CD4-positive, alpha-beta T cell treated with Interleukin-1 beta for 1 hour (primary cell): ENCODE measurements at places on chromosomes 7 and 10.
A peak's percentile ranks its signal among the peaks of the same experiment; 100 is the strongest.

GRCh38 chr10:72114706-72115450 lies 26.5 kb upstream of the SPOCK2 start:
- DNase-seq, result no peak

- no peak for DNase-seq
Measured at GRCh38 chr10:77474939-77475338, 162.7 kb downstream of the KCNMA1 start.

DNA sequence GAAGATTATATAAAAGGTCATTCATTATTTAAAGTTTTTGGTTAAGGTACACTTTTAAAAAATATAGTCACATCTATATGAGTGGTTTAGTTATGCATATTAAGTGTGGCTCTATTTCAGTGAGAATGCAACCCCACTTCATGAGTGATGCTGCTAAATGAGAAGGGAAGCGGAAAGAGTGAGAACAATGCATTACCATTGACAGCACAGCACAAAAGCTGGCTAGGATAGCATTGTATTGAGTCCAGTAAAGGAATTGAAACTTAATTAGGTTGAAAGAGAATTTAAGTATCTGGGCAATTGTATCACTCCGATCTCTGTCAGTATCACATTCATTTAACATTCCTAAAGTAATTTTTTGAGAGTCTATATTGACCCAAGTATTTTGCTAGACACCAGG lies 13.2 kb downstream of the POM121L12 start:
- no peak for DNase-seq

DNA sequence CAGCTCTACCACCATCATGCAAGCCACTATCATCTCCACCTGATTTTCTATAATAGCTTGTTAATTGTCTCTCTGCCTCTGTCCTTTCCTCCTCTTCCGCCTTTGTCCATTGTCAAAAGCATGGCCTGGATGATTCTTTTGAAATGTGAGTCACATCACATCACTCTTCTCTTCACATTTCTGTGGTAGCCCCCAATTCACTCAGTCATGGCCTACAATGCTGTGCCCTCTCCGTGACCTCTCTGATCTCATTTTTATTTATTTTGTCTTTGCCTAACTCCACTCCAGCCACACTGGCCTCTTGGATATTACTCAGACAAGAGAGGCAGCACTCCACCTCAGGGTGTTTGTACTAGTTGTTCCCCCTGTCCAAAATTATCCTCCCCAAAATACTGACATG lies 4.9 kb upstream of the ABCB4 start:
- no peak for DNase-seq

DNA sequence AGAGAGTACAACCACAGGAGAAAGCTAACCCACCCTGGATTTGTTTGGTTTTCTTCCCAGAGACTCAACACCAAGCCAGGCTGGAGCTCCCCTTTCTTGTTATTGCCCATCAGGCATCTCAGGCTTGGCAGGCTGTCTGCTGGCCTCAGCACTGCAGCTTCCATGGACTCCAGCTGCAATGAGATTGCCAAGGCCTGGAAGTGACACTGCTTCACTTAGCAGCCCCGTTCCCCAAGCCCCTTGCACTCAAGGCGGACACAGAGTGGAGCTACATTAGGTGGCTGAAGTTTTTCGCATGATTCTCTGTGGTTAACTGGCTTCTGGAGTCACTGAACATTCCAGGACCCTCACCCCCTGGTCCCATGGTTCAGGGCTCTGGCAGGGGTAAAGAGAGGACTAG lies 163.1 kb upstream of the GDF10 start:
- DNase-seq, result no peak

DNA sequence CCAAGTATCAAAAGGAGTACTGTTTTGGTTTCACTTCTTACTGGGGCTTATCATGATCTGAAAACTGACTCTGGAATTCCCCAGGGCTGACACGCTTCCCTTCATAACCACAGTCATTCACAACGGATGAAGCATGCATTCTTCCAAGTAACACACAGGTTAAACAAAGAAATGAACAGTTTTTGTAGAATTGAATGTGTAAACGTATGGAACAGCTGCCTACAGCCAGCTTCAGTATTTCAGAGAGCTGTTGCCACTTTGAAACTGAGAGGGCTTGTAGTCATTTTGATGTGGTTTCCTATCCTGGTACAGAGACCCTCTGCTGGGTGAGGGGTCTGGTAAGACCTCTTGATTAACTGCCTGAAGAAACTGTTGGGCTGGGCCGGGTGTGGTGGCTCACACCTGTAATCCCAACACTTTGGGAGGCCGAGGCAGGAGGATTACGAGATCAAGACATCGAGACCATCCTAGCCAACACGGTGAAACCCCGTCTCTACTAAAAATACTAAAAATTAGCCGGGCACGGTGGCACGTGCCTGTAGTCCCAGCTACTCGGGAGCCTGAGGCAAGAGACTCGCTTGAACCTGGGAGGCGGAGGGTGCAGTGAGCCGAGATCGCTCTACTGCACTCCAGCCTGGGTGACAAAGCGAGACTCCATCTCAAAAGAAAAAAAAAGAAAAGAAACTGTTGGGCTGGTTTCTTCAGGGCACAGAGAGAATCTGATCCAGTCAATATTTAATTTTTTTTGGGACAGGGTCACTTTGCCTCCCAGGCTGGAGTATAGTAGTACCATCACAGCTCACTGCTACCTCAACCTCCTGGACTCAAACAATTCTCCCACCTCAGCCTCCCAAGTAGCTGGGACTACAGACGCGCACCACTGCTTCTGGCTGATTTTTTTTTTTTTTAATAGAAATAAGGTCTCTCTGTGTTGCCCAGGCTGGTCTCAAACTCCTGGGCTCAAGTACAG lies 4.7 kb downstream of the NFE2L3 start:
- DNase-seq, result peak; percentile 65

DNA sequence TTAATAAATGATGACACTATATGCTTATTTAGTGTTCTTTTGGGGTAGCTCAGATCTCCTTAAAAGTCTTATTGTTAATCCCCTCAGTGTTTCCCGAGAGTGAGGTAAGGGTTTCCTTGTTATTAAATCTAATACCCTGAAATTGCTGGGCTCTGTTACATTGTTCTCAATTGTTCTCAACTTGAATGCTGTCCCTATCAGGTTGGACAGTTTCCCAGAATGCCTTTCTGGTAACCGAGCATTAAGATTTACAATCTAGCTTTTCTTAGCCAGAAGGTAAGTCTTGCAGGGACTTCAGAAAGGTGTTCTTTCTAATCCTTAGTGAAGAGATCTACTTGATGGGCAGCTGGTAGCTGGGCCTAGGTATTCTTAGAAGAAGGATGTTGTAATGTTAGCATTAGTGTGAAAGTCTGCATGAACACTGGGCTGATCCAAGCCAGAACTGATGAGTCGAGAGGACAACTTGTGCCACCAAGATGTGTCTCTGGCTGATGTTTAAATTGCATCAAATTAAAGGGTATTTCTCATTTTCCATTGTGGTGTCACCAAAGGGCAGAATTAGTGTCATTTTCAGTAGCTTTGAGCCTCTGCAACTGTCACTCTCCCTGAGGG lies 89.9 kb downstream of the SND1 start:
- DNase-seq, result no peak

DNA sequence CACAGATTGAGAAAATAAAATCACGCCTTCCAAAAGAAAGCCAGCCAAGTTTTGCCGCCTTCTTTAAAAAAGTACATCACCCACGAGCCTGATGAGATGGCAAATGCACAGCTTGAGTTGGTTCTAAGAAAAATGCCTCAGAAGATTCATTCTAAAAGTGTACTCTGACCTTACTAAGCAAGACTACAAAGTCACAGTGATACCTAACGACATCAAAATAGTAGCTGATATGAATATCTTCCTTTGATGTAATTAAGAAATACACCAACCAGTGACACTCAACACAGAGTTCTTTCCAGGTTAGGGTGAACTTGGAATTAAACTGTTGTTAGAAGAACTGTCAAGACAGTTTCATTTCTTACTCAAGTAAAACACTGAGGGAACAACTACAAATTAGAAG lies 78.0 kb upstream of the AMPH start:
- DNase-seq, result no peak

DNA sequence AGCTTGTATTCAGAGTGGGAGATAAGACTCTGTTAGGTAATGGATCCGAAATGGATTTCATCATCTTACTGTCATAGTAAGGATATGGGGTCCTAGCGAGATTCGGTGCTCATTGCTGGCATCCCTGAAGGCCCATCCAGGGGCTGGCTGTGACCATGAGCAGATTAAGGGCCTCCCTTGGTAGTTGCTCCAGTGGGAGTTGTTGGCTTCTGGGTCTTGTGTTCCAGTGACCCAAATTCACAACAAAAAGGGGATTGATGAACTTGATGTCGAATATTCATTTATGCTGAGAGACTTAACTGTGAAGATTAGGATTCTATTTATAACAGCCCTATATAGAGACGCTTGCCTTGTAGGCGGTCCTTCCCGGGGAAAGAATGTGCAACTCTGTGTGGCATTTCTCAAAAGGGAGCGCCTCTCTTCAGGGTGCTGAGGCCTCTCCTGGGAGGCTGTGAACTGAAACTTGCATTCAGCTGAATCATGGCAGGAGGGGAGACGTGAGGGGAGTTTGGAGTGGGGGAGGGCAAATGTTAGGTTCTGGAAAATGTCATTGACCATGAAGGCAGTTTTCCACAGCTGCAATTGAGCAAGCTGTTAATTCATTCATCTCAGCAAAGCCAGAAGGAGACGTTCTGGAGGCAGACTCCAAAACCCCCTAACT lies 233.1 kb upstream of the FZD8 start:
- DNase-seq, result no peak

DNA sequence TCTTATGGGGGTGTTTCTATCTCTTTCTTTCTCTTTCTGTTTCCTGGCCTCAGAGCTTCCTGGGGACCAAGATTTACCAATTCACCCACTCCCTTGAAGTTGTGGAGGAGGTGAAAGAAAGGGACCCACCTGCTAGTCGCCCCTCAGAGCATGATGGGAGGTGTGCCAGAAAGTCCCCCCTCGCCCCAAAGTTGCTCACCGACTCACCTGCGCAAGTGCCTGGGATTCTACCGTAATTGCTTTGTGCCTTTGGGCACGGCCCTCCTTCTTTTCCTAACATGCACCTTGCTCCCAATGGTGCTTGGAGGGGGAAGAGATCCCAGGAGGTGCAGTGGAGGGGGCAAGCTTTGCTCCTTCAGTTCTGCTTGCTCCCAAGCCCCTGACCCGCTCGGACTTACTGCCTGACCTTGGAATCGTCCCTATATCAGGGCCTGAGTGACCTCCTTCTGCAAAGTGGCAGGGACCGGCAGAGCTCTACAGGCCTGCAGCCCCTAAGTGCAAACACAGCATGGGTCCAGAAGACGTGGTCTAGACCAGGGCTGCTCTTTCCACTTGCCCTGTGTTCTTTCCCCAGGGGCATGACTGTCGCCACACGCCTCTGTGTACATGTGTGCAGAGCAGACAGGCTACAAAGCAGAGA lies 12.2 kb downstream of the AQP1 start:
- DNase-seq, result no peak

DNA sequence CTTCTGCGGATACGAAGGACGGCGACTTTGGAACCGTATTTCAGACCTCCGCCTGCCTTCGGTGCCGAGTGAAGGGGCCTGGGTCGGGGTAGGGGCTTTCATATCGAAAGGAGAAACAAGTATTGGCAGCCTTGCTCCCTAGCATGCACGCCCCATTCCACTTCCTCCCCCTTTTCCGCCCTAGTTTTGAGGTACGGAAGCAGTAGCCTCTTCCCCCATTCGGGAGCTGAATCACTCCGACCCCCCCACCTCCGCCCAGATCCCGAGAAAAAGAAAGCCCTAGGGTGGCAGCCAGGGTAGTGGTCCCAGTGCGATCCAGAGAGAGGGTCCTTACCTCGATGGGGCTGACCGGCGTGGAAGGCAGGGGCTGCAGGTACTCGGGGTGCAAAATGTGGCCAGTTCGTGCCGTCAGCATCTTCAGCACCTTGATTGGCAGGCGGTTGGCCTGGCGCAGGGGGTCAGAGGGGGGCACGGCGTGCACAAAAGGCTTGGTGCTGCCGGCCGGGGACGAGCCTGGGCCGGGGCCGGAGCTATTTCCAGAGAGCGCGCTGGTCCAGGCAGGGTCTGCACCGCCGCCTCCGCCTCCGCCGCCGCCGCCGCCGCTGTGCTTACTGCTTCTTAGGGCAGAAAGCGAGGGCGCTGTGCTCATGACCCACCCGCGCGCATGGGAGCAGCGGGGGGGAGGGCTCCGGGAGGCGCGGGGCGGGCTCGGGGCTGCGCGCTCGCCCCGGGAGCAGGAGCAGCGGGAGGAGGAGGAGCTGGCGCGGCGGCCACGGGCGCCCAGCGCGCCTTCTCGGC lies 594 bp downstream of the ZNF503 start:
- no peak for DNase-seq

- DNase-seq, result no peak
Measured at GRCh38 chr10:14806318-14806717, 31.5 kb downstream of the CDNF start.

- DNase-seq, result no peak
Measured at GRCh38 chr7:80170445-80170844, 35.8 kb downstream of the GNAI1 start.

DNA sequence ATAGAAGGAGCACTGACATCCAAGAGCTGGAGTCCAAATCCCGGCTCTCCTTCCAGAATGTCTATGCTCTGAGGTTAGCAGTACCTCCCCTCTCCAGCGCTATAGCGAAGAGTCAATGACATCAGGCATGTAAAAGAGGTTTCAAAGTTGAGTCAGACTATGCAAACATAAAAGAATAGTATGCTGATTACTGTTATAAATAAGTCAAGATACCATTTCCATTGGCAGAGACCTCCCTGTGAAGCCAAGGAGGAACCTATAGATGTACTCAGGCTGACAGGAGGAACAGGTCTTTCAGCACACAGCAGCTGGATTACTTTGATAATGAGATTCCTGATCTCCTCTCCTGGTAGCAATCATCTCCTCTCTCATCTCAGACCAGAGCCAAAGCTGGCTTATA lies 103.9 kb upstream of the EFCAB10 start:
- DNase-seq, result no peak

DNA sequence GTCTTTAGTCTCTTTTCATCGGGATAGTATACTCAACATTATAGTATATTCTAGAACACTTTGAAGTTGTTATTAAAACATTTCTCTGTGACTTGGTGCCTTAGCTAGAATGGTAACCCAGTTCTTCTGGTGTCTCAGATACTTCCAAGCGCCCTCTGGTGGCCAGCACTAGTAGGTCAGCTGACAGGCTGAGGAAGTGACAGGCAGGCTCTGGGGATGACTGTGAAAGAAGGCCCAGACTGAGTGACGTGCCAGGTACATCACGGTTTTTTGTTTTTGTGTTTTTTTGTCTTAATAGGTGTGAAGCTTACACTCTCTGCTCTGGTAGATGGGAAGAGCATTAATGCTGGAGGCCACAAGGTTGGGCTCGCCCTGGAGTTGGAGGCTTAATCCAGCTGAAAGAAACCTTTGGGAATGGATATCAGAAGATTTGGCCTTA lies 5.1 kb downstream of the COMTD1 start:
- DNase-seq, result peak; percentile 97
